RKO (cell line): ENCODE measurements at places on chromosomes 1 and 21.

- DNase-seq, result no peak
Measured at GRCh38 chr1:231893400-231894102, 267.0 kb downstream of the DISC1 start.

GRCh38 chr1:208551633-208552320 is 307.6 kb upstream of the PLXNA2 start:
- DNase-seq, result no peak

DNA sequence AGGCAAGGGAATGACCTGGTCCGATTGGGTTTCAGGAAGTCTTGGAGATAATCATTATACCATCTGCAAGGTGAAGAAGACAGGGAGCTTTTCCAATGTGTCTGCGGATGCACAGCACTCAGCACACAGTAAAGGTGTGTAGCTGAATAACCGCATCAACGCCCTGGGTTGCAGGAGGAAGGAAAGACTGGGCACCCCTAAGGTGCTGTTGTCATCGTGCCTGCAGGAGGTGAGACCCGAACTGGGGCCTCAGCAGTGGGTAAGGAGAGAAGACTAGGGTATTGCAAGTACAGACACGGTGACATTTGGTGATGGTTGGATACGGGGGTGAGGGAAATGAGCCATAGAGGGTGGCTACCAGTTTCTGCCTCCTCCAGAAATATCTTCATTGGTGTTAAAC is 1.1 kb upstream of the TRIM62 start:
- DNase-seq, result no peak

- DNase-seq, result no peak
Measured at GRCh38 chr1:33234588-33234990, 21.7 kb upstream of the ZNF362 start.

DNA sequence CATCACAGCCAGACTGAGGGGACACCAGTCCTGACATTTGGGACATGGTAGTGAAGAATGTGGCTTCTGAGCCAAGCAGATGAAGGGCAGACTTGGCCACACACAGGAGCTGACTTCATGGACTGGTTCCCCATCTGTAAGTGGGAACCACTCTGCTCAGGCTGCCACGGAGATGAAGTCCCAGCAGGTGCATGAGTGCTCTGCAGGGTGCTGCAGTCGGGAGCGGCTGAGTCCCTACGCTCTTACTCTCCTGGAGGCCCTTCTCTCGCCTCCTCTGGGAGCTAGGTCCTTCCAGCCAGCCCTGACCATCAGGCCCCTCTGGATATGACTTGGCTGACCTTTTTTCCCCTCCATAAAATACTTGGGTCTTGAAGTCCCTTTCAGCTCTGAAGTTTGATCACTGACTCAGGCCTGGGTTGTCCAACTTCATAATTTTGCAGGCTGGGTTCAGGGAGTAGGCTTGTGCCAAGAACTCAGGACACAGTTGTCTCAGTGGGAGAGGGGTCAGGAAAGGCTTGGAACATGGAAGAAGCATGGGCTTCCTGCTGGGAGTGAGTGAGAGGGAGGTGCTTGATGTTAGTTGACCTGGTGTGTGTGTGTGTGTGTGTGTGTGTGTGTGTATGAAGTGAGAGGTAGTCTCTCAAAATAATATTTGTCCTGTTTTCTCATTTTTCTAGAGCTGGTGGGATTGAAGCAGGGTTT is 21.0 kb upstream of the EPS8L3 start:
- DNase-seq, result no peak

DNA sequence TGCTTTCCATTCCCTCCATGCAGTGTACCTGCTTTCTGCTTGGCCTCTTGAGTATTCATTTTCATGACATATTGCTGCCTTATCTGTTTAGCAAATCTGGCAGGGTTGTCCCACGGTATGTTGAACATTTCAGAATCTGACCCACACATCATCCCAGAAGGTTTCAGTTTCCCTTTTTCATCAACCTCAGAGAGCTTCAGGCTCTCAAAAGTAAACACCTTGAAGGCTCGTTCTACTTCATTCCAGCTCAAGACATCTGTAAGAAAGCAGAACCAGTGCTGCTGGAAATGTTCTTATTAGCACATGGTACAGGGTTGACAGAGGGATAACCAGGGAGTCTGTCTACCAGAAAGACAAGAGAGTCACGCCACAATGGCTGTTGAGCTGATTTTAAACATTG is 103.6 kb downstream of the SPAG17 start:
- DNase-seq, result no peak

DNA sequence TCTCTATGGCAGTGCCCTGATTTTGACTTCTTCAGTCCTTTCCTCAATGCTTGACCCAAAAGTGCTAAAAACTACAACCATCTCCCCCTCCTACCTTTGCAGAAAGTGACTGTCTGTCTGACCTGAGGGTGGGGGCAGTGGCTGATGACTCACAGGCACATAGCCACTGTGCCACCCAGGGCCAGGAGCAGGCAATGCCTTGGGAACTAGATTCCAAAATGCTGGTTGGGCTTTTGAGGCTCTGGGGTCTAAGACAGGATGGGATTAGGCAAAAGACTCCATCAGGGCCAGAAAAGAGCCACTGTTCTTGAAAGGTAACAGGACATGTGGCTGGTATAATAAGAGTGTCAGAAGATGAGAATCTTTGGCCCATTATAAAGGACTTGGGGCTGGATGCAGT is 129.5 kb upstream of the KIAA0040 start:
- DNase-seq, result no peak

DNA sequence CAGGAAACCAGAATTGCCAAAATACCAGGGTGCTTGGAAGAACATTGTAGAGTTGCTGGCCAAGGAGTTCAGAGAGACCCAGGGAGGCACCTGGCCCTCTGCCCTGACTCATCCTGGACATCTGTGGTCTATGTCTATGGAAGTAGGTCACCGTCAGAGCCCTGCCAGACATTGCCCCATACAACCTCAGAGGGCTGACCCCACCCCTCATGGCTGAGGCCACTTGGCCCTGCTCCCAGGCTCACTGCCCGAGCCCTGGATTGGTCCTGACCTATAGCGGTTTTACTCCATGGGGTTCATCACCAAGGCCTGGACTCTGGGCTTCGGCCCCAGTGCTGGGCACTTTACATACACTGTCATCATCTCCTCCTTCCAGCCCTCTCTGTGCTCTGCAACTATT is 233.1 kb downstream of the PTPRU start:
- DNase-seq, result no peak

GRCh38 chr1:184442260-184442659 is 55.4 kb downstream of the C1orf21 start:
- no peak for DNase-seq

- peak; percentile 74 for DNase-seq
Measured at GRCh38 chr1:55071477-55071876, 32.1 kb downstream of the PCSK9 start.

GRCh38 chr21:16370186-16370585 is 640.4 kb downstream of the USP25 start:
- DNase-seq, result no peak

- no peak for DNase-seq
Measured at GRCh38 chr1:182614796-182615454, 10.7 kb upstream of the RGS16 start.

DNA sequence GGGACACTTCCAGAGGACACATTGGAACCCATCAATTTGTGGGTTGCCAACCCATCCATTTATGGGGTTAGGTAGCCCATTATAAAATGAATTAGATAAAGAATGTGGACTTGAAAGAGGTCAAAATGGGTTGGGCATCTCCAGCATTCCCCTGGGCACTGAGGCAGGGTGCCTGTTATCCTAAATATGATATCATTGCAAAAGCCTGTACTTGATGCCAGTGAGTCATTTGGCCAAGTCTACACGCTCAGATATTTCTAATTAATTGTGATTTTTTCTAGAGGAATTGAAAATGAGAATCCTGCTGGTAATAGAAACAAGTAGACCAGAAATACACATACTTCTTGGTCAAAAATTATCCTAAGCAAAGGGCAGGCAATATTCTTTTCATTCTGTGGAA is 21.9 kb upstream of the NBL1 start:
- no peak for DNase-seq

GRCh38 chr1:244974550-244974949 is 110.2 kb upstream of the HNRNPU start:
- DNase-seq, result no peak
